Activated naive CD4-positive, alpha-beta T cell (primary cell): ENCODE measurements at places on chromosomes 11 and 22.

DNA sequence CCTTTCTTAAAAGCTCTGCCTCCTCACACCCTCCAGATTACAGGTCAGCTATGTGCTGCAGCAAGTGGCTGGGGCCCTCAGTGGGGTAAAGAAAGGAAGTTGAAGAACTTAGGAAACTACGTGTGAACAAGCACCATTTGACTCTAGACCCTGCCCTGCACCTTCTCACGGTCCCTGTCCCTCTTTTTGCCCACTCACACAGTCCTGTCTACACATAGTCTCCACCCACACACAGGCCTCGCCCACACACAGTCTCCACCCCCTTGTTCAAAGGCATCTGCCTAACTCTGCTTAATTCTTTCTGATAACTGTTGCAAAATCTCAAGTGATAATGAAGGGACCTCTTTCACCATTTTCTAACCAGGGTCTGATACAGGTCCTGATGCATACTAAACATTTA is 59.0 kb downstream of the TMPRSS5 start:
- no peak for DNase-seq

DNA sequence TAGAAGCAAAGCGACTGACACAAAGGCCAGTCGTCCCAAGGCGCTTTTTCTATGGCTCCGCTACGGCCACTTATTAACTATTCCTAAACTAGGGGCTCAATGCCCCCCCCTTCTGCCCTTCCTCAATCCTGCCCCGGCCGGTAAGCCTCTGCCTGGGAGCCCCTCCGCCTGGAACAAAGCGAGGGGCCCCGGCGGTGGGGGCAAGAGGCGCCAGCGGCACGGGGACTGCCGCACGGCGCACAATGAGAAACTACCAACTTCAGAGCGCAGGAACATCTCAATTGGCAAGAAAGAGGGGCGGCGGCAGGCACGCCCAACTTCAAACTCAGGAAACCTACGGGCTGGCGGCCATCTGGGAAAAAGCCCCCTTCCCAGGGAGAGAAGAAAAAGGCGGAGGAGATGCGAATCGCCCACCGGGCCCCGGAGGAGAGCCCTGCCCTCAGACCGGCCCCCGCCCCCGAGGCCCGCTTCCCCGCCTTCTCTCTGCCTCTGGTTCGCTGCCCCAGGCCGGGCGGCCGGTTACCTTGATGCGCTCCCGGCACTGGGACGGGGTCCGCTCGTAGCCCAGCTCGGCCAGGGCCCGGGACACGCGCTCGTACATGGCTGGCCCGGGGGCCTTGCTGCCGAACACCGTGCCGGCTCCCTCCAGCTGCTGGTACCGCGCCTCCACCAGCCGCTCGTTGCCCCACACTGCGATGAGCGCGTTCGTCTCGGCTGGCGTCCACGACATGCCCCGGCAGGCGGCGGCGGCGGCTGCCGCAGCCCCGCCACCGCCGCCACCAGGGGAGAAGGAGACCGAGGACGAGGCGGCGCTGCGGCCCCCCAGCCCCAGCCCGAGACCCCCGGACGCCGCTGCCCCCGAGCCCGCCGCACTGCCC is 619 bp downstream of the MSANTD2 start:
- no peak for DNase-seq

DNA sequence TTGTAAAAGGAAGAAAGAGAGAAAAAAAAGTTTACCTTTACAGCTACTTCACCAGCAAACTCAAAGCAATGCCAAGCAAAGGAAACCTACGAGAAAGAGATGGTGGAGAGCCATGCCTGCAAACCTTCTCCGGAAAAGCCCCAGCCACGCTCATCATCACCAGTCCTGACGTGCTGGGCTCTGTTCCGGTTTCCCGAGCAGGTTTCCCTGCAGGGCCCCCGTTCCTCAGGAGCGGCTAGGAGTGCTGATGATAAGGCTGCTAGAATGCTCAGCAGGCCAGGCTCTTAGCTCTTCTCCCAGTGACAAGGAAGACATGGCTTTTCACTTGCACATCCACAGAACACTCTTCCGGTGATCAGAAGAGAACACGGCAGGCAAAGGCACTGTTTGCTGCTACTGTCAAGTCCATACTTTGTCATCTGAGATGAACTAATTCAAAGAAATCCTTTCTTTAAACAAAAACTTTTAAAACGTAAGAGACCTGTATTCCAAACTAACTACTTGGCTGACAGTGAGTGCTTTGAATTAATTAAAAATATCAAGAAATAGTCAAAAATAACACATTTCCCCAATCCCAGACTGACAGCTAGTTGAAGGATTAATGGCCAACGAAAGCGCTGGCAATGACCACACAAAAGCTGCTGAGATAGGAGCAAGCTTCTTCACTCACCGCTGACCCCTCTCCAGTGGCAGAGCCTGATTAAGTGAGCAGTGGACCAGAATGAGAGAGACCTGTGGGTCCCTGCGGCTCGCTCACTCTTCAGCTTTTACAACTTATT is 35.8 kb downstream of the DUSP8 start:
- no peak for DNase-seq

GRCh38 chr11:63687845-63688244 is 6.5 kb downstream of the RTN3 start:
- DNase-seq, result no peak

- DNase-seq, result no peak
These were observed 4.4 kb downstream of the CST6 start for GRCh38 chr11:66015936-66016792.

DNA sequence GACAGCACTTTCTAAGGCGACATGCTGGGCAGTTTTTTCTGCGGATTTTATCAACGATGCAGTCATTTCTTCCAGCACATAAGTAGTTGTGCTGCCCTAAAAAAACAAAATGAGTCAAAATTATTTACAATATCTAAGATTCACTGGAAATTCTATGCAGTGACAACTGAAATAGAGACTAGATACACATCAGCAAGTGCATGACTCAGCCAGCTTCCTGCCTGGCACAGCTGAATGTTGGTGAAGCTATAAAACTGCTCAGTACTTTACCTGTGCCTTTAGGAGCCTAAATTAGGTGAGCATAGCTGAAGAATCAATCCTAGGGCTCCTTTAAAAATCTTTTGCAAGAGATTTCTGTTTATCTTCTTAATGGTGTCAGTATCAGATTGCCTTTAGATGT is 37.8 kb downstream of the PGR start:
- no peak for DNase-seq

GRCh38 chr11:61994981-61995380 is 27.5 kb upstream of the FTH1 start:
- DNase-seq, result no peak

GRCh38 chr11:31645747-31646146 is 136.2 kb downstream of the ELP4 start:
- no peak for DNase-seq

DNA sequence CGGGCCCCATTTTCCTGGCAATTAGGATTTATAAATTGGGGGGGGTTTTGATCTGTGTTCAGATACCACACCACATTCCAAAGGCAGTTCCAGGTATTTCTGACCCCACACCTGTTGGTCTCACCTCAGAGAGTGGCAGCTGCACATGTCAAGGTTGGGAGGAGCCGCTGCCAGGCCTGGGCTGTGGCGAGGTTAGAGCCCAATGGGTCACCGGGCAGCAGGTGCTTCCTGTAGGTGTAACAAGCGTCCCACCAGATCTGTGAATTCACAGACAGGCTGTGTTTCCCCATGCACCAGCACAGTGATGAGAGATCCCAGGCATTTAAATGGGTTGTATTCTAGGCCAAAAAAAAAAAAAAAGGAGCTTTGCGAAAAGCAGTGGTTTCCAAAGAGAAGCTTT is 58.6 kb downstream of the CABIN1 start:
- DNase-seq, result no peak

- DNase-seq, result no peak
These were observed 632.7 kb upstream of the CHORDC1 start for GRCh38 chr11:90855531-90855930.

GRCh38 chr11:113201054-113201818 is 113.1 kb upstream of the TTC12 start:
- no peak for DNase-seq

GRCh38 chr22:27801616-27802345 is at the start of gene MN1:
TSS of gene MN1 (minus strand) at chr22:27801756. CDS start at chr22:27800543, 1,213 bp downstream.
- peak; percentile 11 for DNase-seq

DNA sequence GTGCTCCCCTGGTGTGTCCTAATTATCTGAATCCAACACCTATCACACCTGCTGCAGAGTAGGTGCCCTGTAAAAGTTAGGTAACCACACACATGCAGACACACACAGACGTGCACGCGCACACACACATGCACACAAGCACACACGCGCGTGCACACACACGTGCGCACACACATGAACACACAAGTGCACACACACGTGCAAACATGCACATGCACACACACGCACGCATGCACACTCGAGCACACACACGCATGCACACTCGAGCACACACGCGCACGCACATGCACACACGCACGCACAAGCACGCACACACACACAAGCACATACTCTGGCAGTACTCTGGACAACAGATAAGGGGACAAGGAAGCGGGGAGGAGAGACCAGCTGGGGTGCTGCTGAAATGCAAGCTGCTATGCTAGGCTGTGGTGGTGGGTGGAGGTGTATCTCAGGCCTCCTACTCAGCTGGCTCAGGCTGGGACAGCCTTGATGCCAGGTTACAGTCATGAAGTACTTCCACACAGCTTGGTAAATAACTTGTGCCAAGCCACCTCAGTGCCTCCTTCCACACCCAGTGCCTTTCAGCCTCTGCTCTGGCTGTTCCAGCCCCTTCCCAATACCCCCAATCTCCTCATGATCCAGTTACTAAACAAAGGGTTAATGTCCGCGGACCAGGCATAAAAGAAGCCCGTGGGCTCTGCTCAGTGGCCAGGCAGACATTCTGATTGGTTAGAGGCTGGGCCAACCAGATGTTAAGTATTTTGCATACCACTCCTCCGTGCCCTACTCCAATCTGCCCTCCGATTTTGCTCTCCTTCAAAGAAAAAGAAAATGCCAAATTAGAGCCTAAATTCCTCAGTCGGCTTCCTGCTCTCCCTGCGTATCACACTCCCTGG is 374.1 kb downstream of the TENM4 start:
- DNase-seq, result no peak

GRCh38 chr22:43437871-43438475 is 26.2 kb downstream of the MPPED1 start:
- DNase-seq, result no peak

- DNase-seq, result no peak
These were observed 130.5 kb downstream of the FAM76B start for GRCh38 chr11:95659088-95659487.

DNA sequence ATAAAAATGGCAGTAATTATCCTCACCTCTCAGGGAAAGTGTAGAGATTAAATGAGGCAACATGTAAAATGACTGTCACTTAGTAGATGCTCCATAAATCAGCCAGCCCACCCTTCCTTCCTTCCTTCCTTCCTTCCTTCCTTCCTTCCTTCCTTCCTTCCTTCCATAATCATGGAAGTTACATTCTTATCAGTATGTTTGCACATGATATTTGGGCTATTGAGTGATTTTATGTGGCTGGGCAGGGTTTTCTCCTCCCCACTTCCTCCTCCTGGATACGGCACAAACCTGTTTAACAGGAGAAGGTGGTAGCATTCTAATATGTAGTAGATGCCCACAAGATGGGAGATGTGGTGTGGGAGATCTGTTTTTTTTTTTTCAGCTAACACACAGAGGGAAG is 11.9 kb downstream of the LYVE1 start:
- no peak for DNase-seq

GRCh38 chr22:20952544-20953341 is 14.3 kb upstream of the AIFM3 start:
- DNase-seq, result no peak
